ENCODE measurements at places on chromosomes 11 and 22.
A peak's percentile ranks its signal among the peaks of the same experiment; 100 is the strongest.

- DNase-seq, result no peak
These were observed 105.7 kb downstream of the MICAL2 start for GRCh38 chr11:12216041-12216451.

- DNase-seq, result no peak
These were observed 25.4 kb upstream of the SMTN start for GRCh38 chr22:31055635-31056159.

DNA sequence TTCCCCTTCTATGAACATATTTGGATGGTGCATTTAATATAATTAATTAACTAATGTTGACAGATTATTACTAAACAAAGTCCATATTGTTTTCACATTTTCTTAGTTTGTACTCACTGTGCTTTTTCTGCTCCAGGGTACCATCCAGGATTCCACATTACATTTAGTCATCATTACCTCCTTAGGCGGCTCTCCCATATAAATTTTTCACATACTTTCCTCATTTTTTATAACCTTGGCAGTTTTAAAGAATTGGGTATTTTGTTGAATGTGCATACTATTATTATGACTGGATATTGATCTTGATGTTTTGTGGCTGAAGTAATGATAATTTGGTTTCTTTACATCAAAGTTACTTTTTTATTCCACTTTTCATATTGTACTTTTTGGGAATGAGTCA, 755.6 kb upstream of the ANO3 start:
- no peak for DNase-seq

- no peak for DNase-seq
These were observed 3.1 kb upstream of the INS start for GRCh38 chr11:2164081-2164480.

- DNase-seq, result no peak
These were observed 33.6 kb downstream of the MAP6 start for GRCh38 chr11:75635066-75635862.

DNA sequence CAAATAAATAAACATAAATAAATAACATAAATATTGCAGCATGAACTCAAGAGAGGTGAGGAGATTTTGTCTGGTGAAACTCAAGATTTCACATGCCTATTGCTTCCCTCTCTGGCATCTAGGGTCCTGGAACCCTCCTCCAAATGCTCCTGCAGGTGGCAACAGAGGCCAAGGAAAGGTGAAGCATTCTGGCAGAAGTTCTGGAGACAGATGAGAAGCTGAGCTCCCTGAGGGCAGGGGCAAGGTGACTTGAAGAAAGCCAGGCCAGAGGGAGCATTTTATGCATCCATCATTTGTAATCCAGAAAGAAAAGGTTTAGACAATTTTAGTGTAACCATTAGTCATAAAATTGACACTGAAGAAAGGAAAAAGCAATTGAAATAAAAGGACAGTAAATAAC, 64.9 kb downstream of the ENDOD1 start:
- peak; percentile 4 for DNase-seq

- no peak for DNase-seq
These were observed 6.7 kb downstream of the SUSD2 start for GRCh38 chr22:24187731-24188644.

GRCh38 chr22:35900483-35901168, 128.0 kb downstream of the RBFOX2 start:
- DNase-seq, result no peak

- DNase-seq, result no peak
These were observed 46.1 kb upstream of the SYN3 start for GRCh38 chr22:33104147-33104854.

DNA sequence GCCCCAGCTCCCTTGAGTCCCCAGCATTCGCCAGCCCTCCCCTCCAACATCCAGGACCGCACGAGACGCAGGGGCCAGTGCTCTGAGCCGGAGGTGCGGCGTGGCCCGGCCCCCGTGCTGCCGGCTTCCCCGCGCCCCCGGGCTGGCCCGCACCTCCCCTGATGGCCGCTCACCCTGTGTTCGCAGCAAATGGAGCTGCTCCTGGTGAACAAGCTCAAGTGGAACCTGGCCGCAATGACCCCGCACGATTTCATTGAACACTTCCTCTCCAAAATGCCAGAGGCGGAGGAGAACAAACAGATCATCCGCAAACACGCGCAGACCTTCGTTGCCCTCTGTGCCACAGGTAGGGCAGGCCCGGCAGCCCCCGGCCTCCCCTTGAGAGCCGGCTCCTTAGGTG, 2.7 kb downstream of the CCND1 start:
- no peak for DNase-seq

DNA sequence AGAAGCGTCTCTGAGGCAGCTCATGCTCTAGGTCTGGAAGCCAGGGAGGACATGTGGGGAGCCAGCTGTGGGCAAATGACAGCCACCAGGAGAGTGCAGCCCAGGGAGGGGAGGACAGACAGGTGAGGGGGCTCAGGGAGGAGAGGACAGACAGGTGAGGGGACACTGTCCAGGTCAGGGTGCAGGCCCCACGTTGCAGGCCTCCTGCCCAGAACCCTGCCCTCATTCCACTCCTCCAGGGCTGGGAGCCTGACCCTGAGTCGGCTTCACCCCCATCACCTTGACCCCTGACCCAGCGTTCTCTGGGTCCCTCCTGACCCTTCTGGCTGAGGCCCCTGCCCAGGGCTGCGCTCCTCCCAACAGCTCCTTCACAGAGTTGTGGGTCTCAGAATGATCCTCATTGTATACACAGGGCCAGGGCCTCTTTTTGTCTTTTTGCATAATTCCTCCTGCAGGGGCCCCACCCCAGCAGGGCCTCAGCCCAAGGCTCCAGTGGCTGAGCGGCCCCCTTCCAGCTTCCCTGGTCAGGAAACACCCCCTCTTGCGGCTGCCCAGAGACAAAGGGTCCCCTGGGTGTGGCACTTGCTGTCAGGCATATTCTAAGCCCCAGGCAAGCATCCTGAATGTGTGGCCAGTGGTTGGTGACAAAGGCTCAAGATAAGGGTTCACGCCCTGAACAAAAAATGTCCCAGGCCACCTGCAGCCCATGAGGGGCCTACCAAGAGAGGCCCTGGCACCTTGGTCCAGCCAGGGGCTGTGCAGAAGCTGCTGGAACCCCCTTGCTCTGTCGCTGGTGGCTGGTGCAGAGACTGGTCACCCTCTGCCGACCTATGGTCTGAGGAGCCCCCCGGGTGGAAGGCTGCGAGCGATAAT, 853.0 kb downstream of the BRD1 start:
- no peak for DNase-seq

- DNase-seq, result peak; percentile 79
These were observed 89.0 kb upstream of the GRK3 start for GRCh38 chr22:25475257-25476022.

- no peak for DNase-seq
These were observed 67.1 kb downstream of the C22orf31 start for GRCh38 chr22:28994522-28994921.

- no peak for DNase-seq
These were observed 31.2 kb upstream of the ETS1 start for GRCh38 chr11:128618603-128619002.

- DNase-seq, result no peak
These were observed 53.1 kb downstream of the SHANK2 start for GRCh38 chr11:71199226-71199820.
